Activated T-cell treated with anti-CD3 and anti-CD28 coated beads, Interleukin-2, amount 50 U/mL, for 4 hours (primary cell): ENCODE measurements at places on chromosomes 5 and 9.

GRCh38 chr9:129451089-129451656, 169.7 kb downstream of the C9orf50 start:
- no peak for DNase-seq

DNA sequence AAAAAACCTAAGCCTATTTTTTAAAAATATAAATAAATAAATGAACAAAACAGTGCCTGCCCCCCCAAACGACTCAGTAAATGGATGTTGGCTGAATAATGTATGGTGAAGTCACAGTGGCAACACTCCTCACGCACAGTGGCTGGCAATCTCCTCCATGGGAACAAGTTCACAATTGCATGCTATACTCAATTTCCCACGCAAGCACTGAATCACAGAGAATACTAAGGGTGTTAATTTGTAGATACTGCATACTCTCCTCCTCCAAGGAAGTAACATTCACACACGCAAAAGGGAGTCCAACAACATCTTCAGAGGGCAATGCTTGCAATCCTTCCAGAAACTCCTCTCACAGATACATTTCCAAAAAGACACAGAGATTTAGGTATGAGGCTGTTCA, 47.5 kb downstream of the SERINC5 start:
- DNase-seq, result no peak

GRCh38 chr9:123453076-123453667, 97.2 kb downstream of the CRB2 start:
- no peak for DNase-seq

- DNase-seq, result no peak
Observed at GRCh38 chr5:65030056-65030455, 261.3 kb downstream of the CWC27 start.

- no peak for DNase-seq
Observed at GRCh38 chr5:124210111-124210910, 536.1 kb downstream of the ZNF608 start.
